Left ventricle myocardium inferior (tissue), 1 donor: ENCODE measurements at places on chromosomes 12 and 14.

GRCh38 chr14:97366400-97366799, 569.2 kb downstream of the VRK1 start:
- DNase-seq, result no peak

- DNase-seq, result no peak
Observed at GRCh38 chr12:98951406-98951805, 306.3 kb downstream of the APAF1 start.

DNA sequence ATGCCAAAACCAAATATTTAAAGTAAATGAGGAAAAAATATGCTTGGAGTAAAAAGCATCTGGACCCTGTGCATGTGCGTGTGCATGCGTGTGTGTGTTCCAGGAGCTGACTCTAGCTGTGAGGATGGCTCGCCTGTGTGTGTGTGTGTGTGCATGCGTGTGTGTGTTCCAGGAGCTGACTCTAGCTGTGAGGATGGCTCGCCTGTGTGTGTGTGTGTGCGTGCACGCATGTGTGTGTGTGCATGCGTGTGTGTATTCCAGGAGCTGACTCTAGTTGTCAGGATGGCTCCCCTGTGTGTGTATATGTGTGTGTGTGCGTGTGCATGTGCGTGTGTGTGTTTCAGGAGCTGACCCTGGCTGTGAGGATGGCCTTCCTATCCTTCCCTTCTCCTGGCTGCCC, 357.7 kb downstream of the CACNA1C start:
- DNase-seq, result no peak

GRCh38 chr14:61573321-61573720, 122.0 kb upstream of the HIF1A start:
- no peak for DNase-seq

GRCh38 chr12:26954027-26954426, 15.8 kb downstream of the FGFR1OP2 start:
- DNase-seq, result no peak

GRCh38 chr14:28494196-28494595, 272.4 kb upstream of the FOXG1 start:
- DNase-seq, result no peak

GRCh38 chr14:105430565-105430964, 10.9 kb downstream of the MTA1 start:
- DNase-seq, result no peak

GRCh38 chr12:119182701-119183493, 4.2 kb downstream of the HSPB8 start:
- DNase-seq, result no peak

DNA sequence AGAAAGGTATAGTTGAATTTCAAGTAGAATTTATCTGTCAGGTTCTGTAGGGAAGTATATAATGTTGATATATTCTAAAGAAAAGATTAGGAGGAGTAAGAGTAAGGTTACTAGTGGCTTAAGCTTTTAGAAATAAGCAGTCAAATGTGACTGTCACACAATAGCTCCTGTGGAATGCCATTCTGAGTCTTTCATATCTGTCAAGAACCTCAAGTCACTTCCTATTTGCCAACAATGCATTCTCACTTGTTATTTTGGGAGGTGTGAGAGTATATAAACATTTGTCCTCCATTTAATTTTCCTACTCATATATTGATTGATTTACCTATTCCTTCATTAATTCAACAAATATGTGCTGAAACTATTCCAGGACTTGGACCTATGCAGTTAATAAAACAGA, 11.7 kb downstream of the CLEC9A start:
- no peak for DNase-seq

DNA sequence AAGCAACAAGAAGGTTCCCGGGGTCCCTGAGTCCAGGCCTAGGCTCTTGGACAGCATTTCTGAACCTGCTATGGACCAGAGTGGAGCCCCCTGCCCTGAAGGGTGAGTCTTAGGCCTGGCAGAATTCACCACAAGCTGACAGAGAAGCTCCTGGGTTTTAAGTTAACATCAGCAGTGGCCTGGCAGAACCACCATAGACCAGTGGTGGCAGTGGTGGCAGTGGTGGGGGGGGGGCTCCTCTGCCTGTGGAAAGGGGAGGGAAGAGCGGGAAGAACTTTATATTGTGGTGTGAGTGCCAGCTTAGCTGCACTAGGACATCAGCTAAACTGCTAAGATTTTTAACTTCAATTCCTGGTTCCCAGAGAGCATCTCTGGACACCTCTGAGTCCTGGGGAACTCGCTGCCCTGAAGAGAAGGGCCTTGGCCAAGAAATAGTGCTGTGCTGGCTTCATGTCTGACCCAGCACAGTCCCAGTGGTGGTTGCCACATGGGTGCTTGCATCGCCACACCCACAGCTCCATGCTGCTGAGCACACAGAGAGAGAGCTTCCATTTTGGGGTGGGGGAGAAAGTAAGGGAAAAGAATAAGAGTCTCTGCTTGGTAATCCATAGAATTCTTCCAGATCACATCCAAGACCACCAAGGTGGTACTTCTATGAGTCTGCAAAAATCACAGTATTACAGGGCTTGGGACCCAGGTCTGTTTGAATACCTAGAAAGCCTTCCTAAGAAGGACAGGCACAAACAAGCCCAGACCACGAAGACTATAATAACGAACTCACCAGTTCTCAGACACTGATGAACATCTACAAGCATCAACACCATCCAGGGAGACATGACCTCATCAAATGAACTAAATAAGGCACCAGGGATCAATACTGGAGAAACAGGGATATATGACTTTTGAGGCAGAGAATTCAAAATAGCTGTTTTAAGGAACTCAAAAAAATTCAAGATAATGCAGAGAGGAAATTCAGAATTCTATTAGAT, 20.4 kb upstream of the RNF212B start:
- no peak for DNase-seq
